Hippocampal formation (tissue), 2 donors: ENCODE measurements at places on chromosomes 4 and X.

- DNase-seq = no peak
These were observed 85.4 kb downstream of the DCHS2 start for GRCh38 chr4:154406018-154406795.

- peak; percentile 19 for DNase-seq
These were observed 143.5 kb upstream of the GALNT7 start for GRCh38 chr4:173025131-173025530.

DNA sequence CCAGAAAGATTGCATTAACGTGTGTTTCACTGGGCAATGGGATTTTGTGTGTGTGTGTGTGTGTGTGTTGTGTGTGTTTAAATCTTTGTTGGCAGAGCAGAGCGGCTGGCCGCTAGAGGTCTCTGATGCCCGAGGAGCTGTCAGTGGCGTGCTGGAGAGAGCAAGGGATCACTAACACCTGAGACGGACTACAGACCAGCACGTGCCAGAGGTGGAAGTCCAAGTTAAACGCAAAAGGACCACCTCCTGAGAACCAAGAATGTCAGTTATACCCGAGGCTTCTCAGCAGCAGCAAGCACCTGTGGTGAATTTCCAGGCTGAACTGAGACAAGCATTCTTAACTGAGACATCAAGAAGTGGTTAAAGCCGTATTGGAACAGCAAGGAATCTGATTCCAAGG lies 9.0 kb upstream of the SLC25A14 start:
- peak; percentile 1 for DNase-seq

DNA sequence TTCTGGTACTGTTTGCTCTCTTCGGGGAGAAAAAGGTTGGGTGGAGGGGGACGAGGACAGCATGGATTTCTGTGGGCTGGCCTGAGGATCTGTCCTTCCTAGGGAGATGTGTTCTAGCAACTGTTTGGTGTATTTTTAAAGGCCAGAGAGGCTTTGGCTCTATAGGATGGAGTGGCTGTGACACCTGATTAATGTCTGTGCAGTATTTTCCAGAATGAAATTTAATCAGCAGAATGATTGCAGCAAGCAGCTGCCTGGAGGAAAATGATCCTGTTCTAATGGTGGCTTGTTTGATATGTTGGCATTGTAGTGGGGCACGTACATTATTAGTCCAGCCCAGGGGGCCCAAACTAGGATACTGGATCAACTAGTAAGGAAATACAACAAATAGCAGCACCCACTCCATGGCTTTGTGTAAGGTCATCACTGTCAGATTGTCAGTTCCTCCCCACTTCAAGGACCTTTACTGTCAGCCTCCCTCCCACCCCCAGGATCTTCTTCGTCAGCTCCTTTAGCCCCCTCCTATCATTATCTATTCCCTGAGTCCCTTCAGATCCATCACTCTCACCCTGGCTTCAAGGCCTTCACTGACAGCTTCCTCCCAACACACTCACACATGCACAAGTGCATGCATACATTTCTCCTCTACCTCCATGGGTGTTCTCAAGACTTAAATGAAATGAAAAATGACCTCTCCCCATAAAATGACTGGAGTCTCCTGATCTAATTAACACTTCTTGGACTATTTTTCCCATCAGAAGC lies 10.4 kb upstream of the TMEM255A start:
- DNase-seq = no peak

- DNase-seq = no peak
These were observed 2.4 kb downstream of the RAP2C start for GRCh38 chrX:132216806-132217202.

- DNase-seq = no peak
These were observed 230.0 kb upstream of the LNX1 start for GRCh38 chr4:53821179-53821851.

DNA sequence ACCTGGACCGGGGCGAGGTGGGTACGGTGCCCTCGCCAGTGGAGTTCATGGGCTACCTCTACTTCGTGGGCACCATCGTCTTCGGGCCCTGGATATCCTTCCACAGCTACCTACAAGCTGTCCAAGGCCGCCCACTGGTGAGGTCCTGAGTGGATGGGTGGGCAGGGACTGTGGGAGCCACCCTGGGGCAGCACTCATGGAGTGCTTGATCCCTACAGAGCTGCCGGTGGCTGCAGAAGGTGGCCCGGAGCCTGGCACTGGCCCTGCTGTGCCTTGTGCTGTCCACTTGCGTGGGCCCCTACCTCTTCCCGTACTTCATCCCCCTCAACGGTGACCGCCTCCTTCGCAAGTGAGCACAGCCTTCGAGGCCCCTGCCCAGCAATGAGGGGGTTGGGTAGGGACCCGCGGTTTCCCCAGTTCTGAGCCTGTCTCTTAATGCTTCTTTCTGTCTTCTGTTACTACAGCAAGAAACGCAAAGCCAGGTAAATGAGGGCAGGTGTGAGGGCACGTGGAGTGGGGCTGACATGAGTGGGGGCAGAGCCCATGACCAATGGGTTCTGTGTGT lies 3.7 kb downstream of the PORCN start:
- no peak for DNase-seq

GRCh38 chr4:75011131-75011795 lies 78.3 kb downstream of the PARM1 start:
- DNase-seq = no peak

GRCh38 chr4:28842271-28842670 lies 1877.9 kb upstream of the PCDH7 start:
- DNase-seq = no peak

DNA sequence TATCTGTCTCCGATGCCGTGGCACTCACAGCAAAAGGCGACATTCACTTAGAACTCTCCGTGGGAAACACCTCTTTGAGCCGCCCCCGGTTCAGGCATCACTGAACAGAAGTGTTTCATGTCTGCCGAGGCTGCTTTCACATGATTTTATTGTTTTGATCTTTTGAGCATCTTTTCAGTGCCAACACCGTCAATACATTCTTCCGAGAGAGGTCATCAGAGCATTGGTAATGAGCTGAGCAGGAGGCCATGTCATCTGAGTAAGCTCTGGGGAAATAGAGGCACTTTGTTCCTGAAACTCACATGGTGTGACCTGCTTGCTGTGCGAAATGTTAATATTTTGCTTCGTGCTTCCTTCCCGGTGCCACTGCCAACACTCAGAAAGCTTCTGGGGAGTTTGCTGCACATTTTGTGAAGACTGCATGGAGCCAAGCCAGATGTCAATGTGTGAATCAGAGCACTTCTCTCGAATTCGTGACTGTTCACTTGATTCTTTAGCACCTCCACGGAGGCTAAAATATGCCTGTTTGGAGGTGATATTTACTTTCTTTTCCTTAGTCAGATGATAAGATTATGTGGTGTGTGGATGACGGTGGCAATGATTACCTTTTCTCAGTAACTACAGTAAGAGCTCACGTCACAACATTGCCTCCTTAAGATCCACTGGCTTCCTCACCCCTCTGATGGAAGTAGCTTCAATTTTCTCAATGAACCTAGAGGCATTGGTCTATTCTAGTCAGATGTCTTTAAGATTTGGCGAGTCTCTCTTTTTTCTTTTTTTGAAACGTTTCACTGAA lies 222.3 kb upstream of the HS3ST1 start:
- DNase-seq = no peak

DNA sequence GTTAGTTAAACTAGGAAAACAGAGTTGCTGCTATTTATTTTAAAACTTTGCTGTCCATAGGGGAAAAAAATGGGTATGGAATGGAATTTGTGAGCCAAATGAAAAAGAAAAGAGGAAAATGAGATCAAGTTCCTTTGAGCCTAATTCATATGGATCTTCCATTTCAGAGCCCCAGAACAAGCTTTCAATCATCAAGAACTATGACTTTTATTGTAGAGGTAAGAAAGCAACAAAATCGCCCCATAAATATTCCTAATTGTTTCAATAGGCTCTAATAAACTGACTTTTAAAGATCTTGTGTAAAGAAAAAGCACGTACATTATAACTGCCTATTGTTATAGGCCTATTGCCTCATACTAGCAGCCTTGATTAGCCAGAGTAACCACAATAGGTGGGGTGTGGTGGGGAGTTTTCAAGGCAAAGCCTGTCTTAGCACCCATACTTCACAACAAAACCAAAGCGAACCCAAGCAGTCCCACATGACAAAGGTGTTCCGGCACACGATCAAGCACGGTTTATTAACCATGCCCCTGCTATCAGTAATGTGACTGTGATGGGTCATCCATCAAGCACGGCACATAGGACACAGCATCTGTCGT lies 44.4 kb downstream of the RBM47 start:
- DNase-seq = no peak

DNA sequence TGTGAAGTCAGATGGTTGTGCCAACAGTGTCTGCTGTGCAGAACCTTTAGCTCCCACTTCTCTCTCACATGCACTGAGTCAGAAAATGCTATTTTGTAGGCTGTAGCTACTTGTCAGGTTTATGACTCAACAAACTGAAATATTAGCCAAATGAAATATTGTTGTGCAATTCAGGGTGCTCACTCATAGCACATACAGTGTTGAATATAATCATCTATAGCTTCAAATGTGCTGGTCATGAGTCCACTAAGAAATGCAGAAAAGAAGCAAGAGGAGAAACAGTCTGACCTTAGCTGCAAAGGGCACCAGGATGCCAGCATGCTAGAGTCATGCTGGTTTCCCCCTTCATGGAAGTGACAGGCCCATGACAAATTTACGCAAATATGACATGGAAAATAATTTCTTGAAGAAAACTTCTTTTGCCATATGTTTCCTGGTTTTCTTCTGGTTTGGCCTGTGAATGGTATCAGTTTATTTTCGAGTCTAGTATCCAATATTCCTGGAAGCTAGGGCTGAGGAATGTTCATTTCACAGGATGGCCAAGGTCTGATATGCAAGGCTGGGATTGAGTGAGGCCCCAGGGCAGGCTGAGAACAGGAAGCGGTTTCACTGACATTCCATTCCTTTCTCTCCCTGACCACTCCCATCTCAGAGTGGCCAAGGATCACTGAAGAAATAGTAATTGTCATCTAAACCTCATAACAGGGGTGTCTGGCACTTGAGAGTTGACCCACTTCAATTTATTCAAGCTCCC lies 10.3 kb upstream of the CXCL2 start:
- no peak for DNase-seq

DNA sequence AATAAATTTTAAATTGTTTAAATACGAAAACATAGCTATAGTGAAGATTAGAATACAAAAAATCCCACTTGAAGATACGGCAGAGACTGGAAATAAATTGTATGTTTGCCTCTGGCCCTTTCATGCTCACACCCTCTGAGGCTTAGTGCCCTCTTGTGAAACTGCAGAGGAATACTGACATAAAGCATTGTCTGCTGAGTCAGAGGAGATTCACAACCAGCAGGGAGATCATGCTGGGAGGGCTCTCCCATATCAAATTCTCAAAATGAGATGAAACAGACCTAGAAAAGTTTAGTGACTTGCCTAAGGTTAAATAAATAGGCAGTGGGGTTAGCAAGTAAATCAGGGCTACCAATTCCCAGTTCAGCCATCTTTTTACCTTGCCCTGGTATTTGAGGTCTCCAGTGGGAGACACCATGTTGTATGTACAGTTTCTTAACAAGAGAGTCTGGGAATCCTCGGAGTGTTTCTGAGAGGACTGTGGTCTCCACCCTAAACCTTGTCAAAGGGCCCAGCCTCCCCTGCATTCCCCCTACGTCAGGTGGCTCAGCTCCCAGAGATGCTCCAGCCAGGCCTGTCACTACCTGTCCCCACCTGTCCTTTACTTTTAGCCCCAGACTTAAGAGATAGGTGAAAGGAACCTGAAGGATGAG lies 581.4 kb upstream of the DIPK2B start:
- DNase-seq = no peak

GRCh38 chrX:52585892-52586291 lies 68.8 kb downstream of the SSX7 start:
- DNase-seq = no peak

GRCh38 chr4:15182600-15183220 lies 180.4 kb downstream of the CPEB2 start:
- DNase-seq = no peak

DNA sequence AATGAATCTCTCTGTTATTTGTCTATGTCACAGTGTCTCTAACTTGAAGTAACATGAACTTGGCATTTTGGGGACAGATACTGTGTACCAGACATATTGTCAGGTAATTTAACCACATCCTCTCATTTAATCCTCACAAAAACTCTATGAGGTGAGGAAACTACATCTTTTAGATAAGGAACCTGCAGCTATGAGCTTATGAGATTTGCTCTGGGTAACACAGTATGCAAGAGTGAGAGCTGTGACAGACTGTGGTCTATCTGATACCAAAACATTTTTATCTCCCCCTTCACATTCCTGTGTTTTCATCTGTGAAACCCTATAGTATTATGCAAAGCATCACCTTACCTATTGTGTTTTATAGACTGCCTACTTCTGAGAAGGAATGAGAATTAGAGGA lies 58.4 kb upstream of the HS3ST1 start:
- no peak for DNase-seq

- no peak for DNase-seq
These were observed 100.5 kb downstream of the CLNK start for GRCh38 chr4:10584042-10584441.

DNA sequence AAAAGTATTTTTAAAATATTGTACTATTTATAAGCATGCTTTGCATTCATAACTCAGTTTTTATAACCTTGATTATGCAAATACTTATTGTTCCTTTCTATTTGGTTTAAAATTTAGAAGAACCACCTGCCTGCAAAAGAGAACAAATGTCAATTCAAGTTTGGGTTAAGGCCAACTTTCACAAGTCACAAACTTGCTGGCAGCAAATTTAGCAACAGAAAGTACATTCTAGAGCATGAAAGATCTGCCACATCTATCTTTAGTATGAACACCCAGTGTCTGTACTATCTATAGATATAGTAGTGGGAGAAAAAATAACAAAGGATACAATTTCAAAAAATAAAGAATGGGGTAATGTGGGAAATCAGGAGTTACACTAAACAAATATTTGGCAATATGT lies 1014.2 kb downstream of the C4orf33 start:
- DNase-seq = no peak

DNA sequence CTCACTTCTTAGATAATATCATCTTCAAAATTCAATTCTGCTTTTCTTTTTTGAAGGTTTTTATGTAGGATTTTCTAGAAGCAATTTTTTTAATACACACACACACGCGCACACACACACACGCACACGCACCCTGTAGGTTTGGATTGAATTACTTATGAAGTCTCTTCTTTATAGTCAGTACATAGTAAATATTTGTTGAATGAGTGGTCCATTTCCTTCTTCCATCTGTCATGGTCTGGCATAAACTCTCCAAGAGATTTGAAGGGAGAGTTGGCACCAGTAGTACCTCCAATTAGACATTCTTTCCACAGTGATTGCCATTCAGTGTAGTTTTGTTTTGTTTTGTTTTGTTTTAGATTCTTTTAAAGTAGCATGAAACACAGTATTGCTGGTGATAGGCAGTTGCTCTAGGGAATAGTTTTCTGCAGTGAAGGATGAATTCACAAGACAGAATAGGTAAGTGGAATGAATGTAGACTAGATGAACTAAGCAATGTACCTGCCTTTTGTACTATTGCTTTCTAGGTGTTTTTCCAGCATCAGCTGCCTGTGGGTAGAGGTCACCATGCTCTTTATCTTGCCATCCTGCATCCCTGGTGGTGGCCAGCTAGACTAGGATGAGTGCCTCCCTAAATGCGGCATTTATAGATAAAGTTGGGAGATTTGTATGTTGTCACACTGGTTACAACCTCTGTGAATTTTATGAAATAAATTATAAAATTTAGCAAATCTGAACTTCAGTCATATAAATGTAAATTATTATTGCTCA lies 20.5 kb downstream of the PDLIM5 start:
- no peak for DNase-seq

- no peak for DNase-seq
These were observed 208.3 kb downstream of the ARHGAP10 start for GRCh38 chr4:147940171-147940570.
